Effector memory CD4-positive, alpha-beta T cell (primary cell): ENCODE measurements at places on chromosomes 11 and 22.

DNA sequence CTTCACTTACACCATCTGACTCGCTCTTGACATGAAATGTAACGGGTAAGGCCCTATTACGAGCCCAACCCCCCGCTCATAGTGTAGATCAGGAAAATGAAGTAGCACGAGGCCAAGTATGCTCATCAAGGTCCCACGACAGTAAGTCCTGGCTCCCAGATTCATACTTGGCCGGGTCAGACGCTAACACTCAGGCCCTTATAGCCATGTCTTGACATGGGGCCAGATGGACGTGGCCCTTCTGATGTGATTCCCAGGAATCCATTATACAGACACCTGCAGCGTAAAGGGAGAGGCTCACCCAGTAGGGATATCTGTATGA lies 175.1 kb downstream of the CEP164 start:
- no peak overlapping the region for H3K4me3 ChIP-seq
- H3K4me1 ChIP-seq: no peaks in the 10 kb centered on the region
- no peaks in the 10 kb centered on the region for H3K27me3 ChIP-seq
- H3K27ac ChIP-seq: no peak overlapping the region
- H3K36me3 ChIP-seq: no peaks in the 10 kb centered on the region

DNA sequence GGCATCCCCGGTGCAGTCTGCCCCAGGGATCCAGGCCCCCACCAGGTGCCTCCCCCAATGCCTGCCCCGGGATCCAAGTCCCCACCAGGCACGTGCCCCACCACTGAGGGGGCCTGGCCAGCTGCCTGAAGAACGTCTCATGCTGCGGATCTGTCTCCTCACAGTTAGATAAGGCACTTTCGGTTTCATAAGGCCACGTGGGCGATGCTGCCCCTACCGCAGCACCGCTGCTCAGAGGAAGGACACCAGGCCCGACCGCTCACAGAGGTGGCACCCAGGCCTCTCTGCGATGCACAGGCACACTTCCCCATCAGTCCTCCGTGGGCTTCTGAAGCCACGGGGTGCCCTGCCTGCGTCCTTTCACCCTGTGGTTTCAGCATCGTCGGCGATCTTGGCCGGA lies 68.1 kb upstream of the BID start:
- H3K4me1 ChIP-seq: no peaks in the 10 kb centered on the region
- DNase-seq: no peak
- H3K36me3 ChIP-seq: peaks cover 6% of the 10 kb centered on the region

- peaks cover 25% of the 10 kb centered on the region for H3K4me1 ChIP-seq
- no peak overlapping the region for H3K27ac ChIP-seq
- H3K4me3 ChIP-seq: no peak overlapping the region
Measured at GRCh38 chr22:38761202-38762162, 5.7 kb upstream of the SUN2 start.

DNA sequence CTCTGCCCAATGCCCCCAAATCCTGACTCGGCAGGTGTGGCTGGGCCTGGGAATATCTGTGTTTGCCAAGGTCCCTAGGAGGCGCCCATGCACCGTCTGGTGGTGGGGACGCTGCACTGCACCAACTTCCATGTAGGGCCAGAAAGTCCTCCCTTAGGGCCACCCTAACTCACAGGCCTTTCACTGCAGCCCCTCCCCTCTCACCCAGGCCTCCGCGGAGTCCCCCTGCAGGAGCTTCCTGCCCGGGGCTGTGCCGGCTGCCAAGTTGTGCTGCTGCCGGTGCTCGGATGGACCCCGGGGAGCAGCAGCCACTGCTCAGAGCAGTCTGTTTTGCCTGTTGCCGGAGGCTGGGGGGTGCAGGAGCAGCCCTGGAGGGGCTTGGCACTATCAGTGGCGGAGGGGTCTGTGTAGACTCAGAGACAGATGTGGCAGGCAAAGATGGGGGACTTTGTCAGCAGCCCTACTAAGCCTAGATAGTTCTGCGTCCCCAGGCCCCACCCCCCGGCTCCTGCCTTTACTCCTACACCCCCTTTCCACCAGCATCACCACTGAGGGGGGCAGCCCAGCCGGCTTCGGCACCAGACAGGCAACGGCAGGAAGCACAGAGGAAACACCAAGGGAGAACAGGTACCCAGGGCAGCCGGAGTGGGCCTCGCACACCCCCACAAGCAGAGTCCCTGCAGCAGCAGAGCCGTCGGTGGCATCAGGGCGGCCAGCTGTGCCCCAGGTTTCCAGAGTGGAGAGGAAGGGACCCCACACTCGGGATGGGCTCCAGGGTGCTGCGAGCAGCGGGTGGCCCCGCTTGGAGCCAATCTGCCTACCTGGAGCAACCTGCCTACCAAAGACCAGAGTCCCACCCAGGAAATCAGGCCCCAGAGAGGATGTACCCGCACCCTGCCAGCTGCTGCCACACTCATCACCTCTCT lies 124.3 kb downstream of the TRIM29 start:
- peaks cover 4% of the 10 kb centered on the region for H3K27me3 ChIP-seq
- H3K27ac ChIP-seq: no peak overlapping the region
- H3K4me3 ChIP-seq: no peak overlapping the region
- H3K4me1 ChIP-seq: no peaks in the 10 kb centered on the region
- H3K36me3 ChIP-seq: no peaks in the 10 kb centered on the region
- DNase-seq: no peak

DNA sequence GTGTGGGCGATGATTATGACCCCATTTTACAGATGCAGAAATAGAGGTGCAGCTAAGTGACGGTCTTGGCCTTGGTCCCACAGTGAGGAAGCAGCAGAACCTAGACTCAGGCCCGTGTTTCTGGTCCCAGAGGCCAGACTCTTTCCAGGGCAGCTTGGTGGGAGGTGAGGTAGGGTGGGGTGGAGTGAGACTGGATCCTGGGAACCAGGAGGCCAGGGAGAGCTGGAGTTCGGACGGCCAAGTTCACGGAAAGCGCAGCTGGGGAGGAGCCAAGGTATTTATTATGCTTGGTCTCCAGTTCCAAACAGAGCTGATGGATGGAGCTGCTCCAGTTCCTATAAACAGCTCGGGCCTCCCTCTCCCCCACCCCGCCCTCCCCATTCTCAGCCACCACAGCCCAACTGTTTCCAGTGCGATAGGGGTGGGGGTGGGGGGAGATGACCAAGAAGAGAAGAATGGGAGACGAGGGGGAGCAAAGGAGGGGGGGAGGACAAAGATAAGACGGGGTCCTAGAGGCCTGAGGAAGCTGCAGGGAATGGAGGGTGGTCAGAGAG lies 16.2 kb downstream of the LRRC32 start:
- peaks cover 8% of the 10 kb centered on the region for H3K27me3 ChIP-seq
- H3K27ac ChIP-seq: no peak overlapping the region
- no peak for DNase-seq
- no peaks in the 10 kb centered on the region for H3K36me3 ChIP-seq

GRCh38 chr22:29786031-29786430 lies 18.9 kb downstream of the UQCR10 start:
- no peak overlapping the region for H3K4me3 ChIP-seq
- DNase-seq: no peak
- H3K27me3 ChIP-seq: no peaks in the 10 kb centered on the region

DNA sequence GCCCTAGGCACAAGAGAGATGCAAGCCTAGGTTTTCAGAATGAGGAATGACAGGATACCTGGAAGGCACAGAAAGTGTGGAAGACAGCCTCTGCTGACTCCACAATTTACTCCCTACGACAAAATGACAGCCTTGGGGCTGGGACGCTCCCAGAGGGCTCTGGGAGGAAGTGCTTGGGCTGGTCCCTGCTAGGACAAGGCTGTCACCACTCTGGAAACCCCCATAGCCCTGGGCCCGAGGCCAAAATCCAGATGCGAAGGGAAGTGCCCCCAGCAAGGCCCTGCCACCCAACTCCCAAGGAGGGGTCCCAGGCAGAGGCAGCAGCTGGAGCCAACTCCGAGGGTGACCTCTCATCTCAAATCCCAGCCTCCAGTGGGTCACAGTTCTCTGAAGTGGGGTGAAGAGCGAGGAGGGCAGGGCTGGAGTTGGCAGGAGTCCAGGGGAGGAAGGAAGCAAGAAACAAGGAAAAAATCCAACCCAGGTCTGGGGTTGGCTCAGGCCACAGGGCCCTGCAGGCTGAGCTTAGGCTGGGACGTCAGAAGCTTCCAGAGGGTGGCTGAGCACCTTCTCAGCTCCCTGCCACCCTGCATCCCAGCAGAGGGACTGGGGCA lies 6.3 kb upstream of the CDC42EP2 start:
- no peak overlapping the region for H3K4me3 ChIP-seq
- no peaks in the 10 kb centered on the region for H3K27me3 ChIP-seq
- DNase-seq: no peak

GRCh38 chr22:25023879-25024278 lies 71.4 kb downstream of the KIAA1671 start:
- H3K27me3 ChIP-seq: no peaks in the 10 kb centered on the region
- no peak overlapping the region for H3K27ac ChIP-seq
- no peak for DNase-seq
- H3K4me3 ChIP-seq: no peak overlapping the region
- peaks cover 4% of the 10 kb centered on the region for H3K4me1 ChIP-seq

- H3K4me3 ChIP-seq: no peak overlapping the region
- no peak overlapping the region for H3K27ac ChIP-seq
- H3K27me3 ChIP-seq: no peaks in the 10 kb centered on the region
- no peaks in the 10 kb centered on the region for H3K4me1 ChIP-seq
- no peak for DNase-seq
Measured at GRCh38 chr11:114232400-114233059, 63.7 kb upstream of the NNMT start.

- H3K4me3 ChIP-seq: no peak overlapping the region
- peaks cover 11% of the 10 kb centered on the region for H3K36me3 ChIP-seq
- no peaks in the 10 kb centered on the region for H3K4me1 ChIP-seq
- no peak overlapping the region for H3K27ac ChIP-seq
Measured at GRCh38 chr22:20864186-20864908, 5.5 kb downstream of the SNAP29 start.

DNA sequence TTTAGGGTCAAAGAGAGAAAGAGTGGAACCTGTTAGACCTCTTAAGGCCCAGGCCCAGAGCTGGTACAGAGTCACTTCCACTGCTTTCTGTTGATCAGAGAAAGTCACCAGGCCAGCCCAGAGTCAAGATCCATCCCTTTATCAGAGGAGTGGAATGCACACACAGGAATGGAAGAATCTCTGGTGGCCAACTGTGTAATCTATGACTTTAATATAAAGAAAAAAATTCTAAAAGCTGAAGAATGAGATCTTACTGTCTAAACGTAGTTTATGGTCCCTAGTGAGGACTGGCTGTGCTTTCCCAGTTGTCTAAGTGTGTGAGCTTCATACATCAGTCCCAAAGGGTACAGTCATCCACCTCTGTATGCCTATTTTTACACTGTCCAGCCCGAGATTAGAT lies 51.0 kb downstream of the PPFIBP2 start:
- H3K4me1 ChIP-seq: no peaks in the 10 kb centered on the region
- no peaks in the 10 kb centered on the region for H3K27me3 ChIP-seq
- no peaks in the 10 kb centered on the region for H3K36me3 ChIP-seq
- no peak for DNase-seq
- H3K4me3 ChIP-seq: no peak overlapping the region
- no peak overlapping the region for H3K27ac ChIP-seq

- no peaks in the 10 kb centered on the region for H3K4me1 ChIP-seq
- H3K27me3 ChIP-seq: no peaks in the 10 kb centered on the region
- H3K4me3 ChIP-seq: no peak overlapping the region
- no peak for DNase-seq
Measured at GRCh38 chr11:39461066-39461465, 1998.4 kb downstream of the LRRC4C start.

GRCh38 chr22:42434748-42435425 lies 2.7 kb upstream of the NFAM1 start:
- no peak overlapping the region for H3K27ac ChIP-seq
- no peak overlapping the region for H3K4me3 ChIP-seq
- DNase-seq: no peak
- no peaks in the 10 kb centered on the region for H3K27me3 ChIP-seq
- H3K4me1 ChIP-seq: peaks cover 9% of the 10 kb centered on the region
- H3K36me3 ChIP-seq: no peaks in the 10 kb centered on the region

GRCh38 chr11:44889266-44889665 lies 61.4 kb downstream of the TP53I11 start:
- DNase-seq: no peak
- no peak overlapping the region for H3K4me3 ChIP-seq
- no peaks in the 10 kb centered on the region for H3K27me3 ChIP-seq
- H3K4me1 ChIP-seq: no peaks in the 10 kb centered on the region
- H3K27ac ChIP-seq: no peak overlapping the region
- H3K36me3 ChIP-seq: no peaks in the 10 kb centered on the region

DNA sequence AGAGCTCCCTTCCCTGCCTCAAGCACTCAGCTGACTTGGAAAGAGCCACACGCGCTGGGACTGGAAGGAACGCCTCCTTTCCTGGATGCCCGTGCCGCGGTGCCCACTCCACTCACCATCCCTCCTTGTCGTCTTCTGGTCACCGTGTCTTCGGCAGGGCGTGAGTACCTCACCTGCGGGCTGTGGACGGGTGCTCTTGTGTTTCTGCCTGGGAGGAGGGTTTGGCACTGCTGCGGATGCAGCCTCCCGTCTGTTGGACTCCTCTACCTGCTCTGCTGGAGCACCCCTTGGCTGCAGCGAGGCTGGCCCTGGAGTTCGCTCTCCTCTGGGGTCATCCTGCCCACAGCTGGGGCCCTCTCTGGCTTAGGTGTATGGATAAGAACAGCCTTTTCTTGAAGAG lies 612.7 kb downstream of the BRD1 start:
- no peaks in the 10 kb centered on the region for H3K36me3 ChIP-seq
- H3K27ac ChIP-seq: no peak overlapping the region
- DNase-seq: no peak
- no peaks in the 10 kb centered on the region for H3K27me3 ChIP-seq

GRCh38 chr11:33536178-33536577 lies 164.4 kb downstream of the C11orf91 start:
- H3K36me3 ChIP-seq: no peaks in the 10 kb centered on the region
- no peak for DNase-seq
- no peak overlapping the region for H3K4me3 ChIP-seq
- H3K27ac ChIP-seq: no peak overlapping the region

DNA sequence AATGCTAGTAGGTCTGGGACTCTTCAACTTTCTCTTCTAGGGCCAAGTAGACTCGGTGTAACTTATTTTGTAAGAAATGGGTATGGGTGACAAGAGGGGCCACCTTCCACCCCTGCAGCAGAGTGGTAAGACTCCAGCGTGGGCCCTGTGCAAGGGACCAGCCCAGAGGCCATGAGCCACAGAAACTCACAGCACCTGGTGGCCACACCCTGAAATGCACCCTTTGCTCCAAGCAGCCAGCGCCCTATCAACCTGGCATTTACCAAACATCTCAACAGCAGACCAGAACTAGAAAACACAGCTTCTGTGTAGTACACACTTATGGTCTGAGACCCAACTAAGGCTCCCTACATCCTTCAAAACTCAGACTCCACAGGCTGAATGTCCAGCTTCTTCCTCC lies 5.7 kb downstream of the CDCA5 start:
- no peaks in the 10 kb centered on the region for H3K36me3 ChIP-seq
- H3K4me1 ChIP-seq: no peaks in the 10 kb centered on the region
- no peak overlapping the region for H3K4me3 ChIP-seq
- H3K27me3 ChIP-seq: no peaks in the 10 kb centered on the region

- H3K27me3 ChIP-seq: no peaks in the 10 kb centered on the region
- no peak for DNase-seq
- no peaks in the 10 kb centered on the region for H3K36me3 ChIP-seq
- H3K4me1 ChIP-seq: no peaks in the 10 kb centered on the region
- no peak overlapping the region for H3K4me3 ChIP-seq
Measured at GRCh38 chr11:124943254-124943616, 7.4 kb upstream of the HEPACAM start.
